ENCODE measurements at places on chromosomes 5 and 9.

DNA sequence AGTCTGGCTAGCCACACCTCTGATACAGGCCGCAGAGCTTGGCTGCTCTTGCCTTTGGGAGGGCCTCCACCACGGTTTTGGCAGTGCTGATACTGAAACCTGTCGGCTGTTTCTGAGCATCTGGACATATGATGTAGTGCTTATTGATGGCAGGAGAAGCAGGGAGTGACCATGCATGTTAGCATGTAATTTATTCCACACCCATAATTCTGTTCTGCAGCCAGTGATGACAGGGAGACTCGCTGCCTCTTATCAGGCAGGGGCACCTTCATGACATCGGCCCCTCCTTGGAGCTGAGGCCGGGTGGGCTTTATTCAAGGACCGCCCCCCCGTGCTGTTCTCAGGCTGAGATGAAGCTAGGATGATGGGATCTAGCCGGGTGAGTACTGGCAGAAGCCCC lies 49.0 kb downstream of the OLFM1 start:
- no peak for DNase-seq

DNA sequence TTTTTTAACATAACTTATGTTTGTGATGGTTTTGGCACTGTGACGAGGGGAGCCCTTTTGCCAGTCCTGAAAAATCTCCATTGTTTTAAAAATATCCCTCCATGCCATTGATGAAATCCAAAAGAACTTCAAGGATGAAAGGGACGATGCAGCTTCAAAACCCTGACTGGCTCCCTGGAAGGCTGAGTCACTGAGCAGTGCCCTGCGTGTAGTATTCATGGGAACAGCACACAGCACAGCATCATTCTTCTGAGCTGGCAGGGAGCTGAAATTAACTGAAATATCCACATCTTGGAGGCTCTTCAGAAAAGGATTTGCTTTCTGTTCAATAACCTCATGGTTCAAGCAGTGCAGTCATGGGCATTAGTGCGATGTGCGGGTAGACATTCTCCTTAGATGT lies 29.7 kb downstream of the PDE4D start:
- no peak for DNase-seq

DNA sequence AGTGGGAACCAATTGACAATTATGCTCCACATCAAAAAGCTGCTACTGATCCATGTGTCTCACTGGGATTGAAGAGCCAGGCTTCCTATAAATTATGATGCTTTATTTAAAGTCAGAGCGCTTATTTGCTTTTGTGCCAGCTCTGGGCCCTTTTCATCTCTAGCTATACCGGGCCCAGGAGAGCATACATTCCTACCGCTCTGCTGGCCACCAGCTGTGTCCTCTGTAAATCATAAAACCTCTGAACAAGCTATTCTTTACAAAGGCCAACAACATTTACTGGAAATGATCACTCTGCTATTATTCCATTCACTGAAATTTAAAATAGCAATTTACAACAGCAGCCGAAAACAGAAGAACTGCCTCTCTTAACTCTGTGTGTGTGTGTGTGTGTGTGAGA lies 86.6 kb downstream of the ZNF608 start:
- no peak for DNase-seq

DNA sequence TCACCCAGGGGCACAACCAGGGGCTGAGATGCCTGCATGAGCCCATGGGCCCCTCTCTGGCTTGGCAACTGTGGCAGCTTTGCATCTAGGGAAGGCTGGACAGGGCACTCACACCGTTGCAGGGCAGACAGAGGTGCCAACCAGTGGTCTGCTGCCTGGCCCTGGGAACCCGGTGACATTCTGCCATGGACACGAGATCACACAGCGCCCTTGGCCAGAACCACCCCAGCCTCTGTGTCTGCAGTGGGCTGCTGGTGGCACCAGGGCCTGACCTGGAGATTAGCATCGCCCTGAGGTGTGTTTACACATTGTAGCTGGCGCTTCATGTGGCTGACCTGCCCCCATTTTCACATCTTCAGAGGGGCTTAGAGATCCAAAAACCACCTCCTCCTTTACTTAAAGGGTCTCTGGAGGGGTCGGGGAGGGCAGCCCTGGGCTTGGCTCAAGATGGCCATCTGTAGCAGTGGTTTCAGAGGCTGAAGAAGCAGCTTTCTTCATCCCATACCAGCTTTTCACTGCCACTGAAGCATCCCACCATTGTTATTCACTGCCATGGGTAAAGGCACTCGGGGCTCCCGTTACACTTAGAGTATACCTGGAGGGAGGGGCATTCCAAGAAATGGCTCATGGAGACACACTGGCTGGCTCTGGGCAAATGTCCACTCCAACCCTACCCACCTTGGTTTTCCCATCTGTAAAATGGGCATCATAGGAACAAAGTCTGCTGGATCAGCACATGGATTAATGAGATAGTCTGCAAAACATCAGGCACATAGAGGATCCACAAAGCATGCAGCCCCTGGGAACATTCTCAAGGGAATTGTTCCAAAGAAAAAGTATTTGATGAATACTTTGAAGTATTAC lies 11.4 kb downstream of the DCANP1 start:
- DNase-seq, result no peak

GRCh38 chr9:133690081-133690561 lies 48.0 kb downstream of the SARDH start:
- DNase-seq, result no peak

GRCh38 chr9:36040271-36040925 lies 3.7 kb downstream of the RECK start:
- no peak for DNase-seq

DNA sequence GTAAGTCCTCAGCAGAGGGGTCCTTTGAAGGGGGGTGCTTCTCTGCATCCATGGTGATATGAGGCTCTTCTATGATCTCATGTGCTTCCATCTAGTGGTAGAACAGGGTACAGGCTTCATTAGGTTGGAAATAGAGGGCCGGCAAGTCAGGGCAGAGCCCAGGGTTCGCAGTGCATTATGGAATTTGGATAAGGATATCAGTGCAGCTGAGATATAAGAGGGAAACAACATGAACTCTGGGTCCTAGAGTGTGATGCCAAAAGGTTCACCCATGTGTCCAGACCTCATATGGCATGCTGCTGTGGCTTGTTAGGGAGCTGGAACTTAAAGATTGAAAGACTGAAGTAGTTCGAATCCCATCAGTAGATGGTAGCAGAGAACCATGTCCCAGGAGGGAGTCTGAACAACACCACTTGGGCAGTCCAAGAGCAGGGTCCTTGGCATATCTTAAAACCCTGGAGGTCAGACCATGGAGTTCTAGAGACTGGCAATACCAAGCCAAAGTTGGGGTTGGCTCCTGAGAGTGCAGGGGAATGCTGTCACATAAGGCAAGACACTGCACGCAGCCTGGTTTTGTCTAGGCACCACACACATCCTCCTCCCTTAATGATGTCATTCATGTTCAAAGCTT lies 2.3 kb downstream of the FAM221B start:
- peak; percentile 43 for DNase-seq

DNA sequence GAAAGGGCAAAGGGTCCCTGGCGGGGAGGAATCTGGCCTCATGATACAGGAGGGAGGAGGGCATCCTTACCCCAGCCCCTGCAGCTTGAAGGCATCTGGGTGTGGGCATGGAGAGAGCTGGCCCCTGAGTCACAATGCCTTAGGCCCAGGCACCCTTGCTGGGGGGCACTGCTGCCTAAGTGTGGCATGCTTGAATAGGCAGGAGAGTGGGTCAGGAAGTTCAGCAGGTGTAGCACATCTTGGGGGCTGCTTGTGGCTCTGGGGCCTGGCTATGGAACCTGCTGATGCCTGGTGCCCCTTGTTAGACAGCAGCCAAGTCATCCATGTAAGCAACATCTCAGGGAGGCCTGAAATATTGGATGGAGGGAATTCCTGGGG lies 63.1 kb downstream of the HSPA4 start:
- no peak for DNase-seq

DNA sequence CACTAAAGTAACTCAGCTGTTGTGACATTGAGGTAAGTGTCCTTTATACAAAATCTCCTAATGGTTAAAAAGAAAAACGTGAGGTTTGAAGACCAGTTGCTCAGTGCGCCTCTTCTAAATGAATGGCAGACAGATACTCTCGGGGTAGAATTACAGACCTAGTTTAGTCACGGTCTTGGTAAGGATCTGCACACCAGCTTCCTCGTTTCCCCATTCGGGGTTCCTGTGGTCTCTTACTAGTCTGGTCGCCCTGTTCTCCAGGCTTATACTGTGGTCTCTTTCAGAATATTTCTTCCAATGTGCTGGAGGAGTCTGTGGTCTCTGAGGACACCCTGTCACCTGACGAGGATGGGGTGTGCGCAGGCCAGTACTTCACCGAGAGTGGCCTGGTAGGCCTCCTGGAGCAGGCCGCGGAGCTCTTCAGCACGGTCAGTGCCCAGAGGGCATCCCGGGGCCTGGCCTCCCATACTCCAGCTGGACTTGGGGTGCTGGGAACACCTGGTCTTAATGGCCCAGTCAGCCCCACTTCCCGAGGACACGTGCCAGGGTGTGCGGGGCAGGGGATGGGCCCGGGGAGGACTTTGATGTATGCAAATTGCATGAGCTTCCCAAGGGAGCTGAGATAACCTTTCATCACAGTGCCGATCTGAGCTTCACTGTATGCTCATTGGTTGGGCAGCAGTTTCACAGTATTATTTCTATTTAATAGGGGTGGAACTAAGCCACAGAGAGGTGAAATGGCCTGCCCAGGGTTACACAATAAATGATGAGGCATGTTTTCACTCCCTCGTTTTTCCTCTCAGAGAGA lies 224.5 kb downstream of the DOCK8 start:
- DNase-seq, result no peak

DNA sequence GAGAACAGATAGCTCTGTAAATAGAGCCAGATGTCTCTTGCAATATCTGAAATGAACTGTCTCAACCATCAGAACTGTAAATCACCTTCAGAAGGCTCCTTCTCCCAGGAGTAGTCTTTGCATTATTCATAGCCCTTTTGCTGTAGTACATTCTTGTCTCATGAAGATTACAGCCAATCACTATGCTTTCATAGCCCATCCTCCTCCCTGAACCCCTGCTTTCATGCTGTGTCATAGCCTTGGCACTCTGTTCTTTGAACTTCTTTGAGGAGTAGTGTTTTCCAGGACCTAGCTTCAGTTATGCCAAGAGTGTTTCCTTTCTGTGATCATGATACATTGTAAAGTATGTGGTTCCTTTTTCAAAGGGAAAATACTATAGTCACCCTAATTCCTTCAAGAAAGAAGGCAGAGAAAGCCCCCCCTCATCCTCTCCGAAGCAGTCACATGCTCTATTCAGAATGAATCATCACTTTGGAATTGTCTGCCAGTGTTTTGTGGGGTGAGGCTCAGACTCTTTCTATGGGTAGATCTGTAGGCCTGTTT lies 61.1 kb downstream of the GRIA1 start:
- no peak for DNase-seq

DNA sequence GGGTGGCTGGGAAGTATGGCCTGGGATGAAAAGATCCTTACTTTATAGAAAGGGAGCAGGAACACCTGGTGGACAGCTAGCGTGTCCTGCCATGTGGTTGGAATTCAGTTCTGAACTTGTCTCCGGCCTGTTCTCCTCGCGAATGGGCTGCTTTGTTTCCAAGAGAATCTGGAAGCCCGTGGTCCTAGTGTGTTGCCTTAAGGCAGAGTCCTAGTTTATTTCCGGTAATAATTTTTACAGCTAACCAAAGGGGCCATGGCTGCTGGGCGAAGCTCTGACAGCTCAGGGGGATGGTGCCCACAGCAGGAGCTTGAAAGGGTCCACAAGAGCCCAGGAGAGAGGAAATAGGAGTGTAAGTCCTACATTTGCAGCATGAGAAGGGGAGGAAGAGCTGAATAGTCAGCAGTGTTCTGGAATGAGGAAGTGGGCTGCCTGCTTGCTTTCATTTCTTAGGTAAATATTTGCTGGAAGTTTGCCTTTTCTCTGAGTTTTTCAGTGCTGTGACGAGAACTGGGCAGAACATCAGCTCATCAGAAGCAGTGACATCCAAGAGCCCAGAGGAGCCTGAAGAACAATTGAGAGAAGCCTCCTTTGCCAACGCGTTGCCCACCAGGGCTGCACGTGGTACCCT lies 13.1 kb upstream of the IGFBPL1 start:
- DNase-seq, result no peak

DNA sequence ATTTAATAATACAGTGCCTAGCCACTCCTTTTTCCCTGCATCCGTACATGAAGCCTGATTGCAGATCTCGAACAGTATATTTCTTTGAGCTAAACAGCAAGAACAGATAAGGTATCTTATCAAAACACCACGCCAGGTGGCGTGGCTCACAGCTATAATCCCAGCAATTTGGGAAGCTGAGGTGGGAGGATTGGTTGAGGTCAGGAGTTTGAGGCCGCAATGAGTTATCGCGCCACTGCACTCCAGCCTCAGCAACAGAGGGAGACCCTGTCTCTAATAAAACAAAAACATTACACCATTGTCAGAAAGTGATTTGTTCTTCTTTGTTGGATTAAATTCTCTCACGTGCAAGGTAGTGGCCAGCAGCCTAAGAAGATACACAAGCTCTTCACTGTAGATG lies 291.2 kb upstream of the DMRT1 start:
- DNase-seq, result no peak

GRCh38 chr9:113837334-113837733 lies 38.8 kb upstream of the ZNF618 start:
- no peak for DNase-seq

GRCh38 chr5:135236228-135236907 lies 162.7 kb downstream of the MACROH2A1 start:
- no peak for DNase-seq

DNA sequence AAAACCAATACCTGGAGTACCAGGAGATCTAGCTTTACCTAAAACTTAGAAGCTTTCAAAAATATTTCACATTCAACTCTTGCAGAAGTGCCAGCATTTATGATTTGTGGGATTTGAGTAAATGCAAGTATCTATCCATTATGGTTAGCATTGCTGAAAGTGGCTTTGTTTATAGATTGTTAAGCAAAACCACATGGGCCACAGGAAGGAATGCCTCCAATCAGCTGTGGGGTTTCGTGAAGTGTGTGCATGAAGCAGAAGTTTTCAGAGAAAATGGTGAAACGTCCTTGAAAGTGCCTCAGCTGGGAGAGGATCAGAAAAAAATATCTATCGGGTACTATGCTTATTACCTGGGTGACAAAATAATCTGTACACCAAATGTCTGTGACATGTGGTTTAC lies 4.2 kb downstream of the LECT2 start:
- DNase-seq, result no peak

All from NCI-H1930 (cell line).